ENCODE measurements at places on chromosomes 12 and 14.
A peak's percentile ranks its signal among the peaks of the same experiment; 100 is the strongest.

GRCh38 chr12:43728117-43728516 is 30.5 kb downstream of the PUS7L start:
- peak; percentile 12 for DNase-seq

DNA sequence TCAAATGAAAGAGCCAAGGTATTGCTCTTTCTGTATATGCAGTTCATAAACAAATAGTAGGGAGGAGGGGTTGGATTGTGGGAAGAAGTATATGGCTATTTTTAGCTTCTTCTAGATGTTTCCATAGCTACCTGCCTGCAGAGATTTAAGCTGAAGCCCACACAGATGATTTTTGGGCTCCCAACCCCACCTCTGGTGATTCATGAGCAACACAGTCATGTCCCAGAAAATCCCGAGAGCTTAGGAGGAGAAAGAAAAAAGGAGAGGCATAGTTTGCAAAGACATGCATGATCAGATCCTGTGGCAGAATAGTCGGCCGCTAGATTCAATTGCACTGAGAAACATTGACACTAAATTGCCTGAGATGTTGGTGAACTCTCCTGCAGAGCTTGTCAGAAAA is 13.8 kb downstream of the TESPA1 start:
- DNase-seq = no peak

DNA sequence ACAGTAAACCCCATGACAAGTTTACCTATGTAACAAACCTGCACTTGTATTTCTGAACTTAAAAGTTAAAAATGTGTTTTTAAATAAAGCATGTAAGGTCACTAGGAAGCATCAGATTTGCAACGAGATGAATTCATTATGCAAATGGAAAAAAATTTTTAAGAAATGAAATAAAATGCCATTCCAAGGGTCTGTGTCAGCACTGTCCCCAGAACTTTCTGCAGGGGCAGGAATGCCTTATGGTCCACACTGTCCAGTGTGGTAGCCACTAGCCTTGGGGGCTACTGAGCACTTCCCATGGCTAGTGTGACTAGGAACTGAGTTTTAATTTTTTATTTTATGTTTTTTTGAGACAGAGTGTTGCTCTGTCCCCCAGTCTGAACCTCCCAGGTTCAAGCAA is 49.2 kb downstream of the HSP90AA1 start:
- no peak for DNase-seq

DNA sequence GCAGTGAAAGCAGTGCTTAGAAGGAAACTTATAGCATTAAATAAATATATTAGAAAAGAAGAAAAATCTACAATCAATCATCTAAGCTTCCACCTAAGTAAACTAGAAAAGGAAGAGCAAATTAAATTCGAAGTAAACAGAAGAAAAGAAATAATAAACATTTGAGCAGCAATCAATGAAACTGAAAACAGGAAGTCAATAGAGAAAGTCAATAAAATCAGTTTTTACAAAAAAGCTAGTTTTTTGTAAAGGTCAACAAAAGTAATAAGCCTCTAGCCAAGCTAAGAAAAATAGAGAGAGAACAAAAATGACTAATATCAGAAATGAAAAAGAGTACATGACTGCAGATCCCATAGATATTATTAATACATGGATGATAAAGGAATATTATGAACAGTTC is 34.2 kb upstream of the KTN1 start:
- DNase-seq = no peak

GRCh38 chr12:131851741-131852550 is 23.8 kb downstream of the MMP17 start:
- no peak for DNase-seq

DNA sequence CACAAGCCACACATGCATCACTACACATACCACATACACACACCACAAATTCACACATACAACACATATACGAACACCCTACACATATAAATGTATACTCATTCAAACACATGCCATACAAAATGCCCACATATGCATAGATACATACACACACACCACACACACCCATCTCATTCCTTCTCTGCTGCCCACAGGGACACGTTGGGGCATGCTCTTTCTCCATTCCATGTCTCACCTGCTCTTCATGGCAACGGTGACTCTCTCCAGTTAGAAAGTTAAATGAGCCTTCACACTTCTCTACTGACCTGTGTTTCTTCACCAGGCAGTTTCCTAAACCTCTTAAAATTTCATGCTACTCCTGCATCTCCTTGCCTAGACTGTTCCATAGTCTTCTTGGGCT is 1194.8 kb downstream of the BCL11B start:
- DNase-seq = peak; percentile 19

DNA sequence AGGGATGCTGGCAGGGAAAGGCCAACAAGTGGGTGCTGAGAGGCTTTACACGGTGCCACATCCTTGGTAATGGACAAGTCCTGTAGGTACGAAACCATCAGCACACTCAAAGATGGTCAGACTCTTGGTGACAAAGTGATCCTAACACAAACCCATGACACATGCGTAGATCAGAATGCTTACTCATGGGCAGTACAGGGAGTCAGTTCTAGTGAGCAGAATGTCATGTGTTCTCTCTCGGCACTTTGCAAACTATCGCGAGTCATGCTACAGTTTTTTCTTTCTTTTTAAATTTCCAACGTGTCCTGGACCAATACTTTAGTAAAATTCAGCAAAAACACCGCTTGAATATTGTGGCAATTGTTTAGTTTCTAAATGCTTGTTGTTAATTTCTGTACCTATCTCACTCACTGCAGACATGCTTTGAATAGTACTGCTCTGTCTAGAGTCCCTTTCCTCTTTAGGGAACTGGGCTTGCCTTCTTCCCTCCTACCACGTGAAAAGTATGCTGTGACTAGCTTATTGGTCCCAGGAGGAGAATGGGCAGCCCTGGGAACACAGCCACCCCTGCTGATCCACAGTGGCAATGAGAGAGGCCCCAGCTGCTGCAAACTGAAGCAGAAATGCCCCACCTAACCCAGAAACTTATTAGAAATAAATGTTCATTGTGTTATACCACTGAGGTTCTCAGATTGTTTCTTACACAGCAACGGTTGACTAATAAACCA is 62.4 kb downstream of the UBR7 start:
- DNase-seq = no peak

- DNase-seq = no peak
Observed at GRCh38 chr14:98195256-98195655, 1076.7 kb downstream of the BCL11B start.

DNA sequence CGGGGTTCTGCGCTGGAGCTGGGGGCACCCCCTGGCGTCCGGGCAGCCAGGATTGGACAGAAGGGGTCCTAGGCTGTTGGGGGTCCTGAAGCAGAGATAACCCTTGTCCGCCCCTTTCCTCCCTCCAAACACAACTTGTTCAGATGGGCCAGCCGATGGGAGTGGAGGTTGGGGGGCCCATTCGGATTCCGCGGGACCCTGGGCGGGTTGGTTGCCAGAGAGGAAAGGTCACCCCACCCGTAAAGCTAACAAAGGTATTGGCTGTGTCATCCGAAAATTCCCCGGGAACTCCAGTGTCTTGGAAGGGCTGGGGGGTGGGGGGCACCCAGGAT is 1.3 kb downstream of the FAM222A start:
- DNase-seq = no peak

- DNase-seq = no peak
Observed at GRCh38 chr12:118297284-118297683, 75.4 kb downstream of the TAOK3 start.

DNA sequence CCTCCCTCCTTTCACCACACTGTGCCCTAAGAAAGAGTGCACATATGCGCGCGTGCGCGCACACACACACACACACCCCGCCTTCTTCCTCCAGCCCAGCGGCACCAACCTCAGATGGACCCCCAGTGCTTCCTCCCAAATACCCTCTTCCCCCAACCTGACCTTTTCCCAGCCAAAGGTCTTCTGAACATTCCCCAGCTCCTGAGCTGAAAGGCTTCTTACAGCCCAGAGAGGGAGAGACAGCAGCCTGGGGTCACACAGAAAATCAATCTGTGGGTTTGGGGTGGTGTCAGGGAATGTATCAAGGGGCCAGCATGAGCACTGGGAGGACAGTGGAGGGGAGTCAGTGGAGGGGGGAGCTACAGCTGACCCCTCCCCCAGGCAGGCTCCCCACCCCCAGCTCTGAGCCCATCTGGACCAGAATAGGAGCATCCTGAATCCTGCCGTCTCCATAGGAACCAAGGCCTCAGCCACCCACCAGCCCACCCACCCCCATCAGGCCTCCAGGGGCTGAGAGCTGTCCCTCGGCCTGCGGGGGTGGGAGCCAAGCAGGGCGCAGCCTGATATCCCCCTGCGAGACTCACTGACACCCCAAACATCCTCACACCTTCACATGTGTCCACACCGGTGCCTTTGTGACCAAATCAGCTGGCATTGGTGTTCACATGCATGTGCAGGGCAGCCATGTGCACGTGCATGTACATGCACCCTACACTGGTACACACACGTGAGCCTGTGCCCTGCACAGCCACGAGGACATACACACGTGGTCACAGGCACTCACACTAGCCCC is 5.7 kb downstream of the RASAL1 start:
- DNase-seq = no peak

DNA sequence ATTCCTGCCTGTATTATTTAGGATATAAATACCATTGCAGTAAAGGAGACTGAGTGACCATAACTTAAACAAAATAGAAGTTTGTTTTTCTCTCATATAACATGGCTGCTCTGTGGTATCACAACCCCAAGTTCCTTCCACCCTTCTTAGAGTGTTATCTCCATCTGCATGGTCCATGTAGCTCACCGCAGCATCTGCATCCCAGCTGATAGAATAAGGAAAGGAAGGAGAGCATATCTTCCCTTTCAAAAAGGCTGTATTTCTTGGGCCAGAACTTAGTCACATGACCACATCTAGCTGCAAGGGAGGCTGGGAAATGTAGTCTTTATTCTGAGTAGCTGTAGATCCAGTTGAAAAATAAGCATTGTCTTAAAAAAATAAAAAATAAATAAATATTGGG is 184.8 kb upstream of the NUDT4 start:
- no peak for DNase-seq

- no peak for DNase-seq
Observed at GRCh38 chr12:104591257-104591885, 134.6 kb downstream of the CHST11 start.

DNA sequence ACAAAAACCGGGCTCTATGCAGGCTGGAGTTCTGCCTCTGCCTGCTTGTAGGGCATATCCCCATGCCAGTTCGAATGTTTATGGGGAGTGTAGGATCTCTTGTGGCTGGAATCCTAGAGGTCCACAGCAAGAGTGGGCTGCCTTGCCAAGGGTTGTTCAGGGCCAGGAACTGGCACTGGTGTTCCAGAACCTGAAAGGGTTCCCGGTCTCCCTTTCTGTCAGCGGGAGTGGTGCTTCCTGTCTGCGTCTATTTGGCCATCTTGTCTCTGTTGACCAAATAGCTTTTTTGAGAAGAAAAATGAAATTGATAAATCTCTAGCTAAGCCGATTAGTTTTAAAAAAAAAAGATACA is 17.8 kb downstream of the OLR1 start:
- no peak for DNase-seq

GRCh38 chr12:79255288-79255687 is 390.7 kb downstream of the SYT1 start:
- DNase-seq = no peak

Measured in NCI-H1105 treated with DMSO at 0.1 percent for 48 hours (cell line).